Ascending aorta (tissue), 2 donors: ENCODE measurements at places on chromosomes 16 and 17. TPM values are rescaled to one million over a fixed set of nuclear protein-coding genes. Genes with fewer than 3 reads are reported as not detected.

ATXN2L gene
- total RNA-seq: 169 TPM

NXPH3 gene
- total RNA-seq: 30.3 TPM

CD300LF gene
- not detected for total RNA-seq

APOH gene
- 4.7 TPM for total RNA-seq

ZNF286A gene
- total RNA-seq: 42.3 TPM

TBC1D3H gene
- total RNA-seq: not detected
